ENCODE measurements at places on chromosomes 5 and 9.

- DNase-seq: no peak
Observed at GRCh38 chr5:150175076-150175475, 8.5 kb downstream of the CDX1 start.

DNA sequence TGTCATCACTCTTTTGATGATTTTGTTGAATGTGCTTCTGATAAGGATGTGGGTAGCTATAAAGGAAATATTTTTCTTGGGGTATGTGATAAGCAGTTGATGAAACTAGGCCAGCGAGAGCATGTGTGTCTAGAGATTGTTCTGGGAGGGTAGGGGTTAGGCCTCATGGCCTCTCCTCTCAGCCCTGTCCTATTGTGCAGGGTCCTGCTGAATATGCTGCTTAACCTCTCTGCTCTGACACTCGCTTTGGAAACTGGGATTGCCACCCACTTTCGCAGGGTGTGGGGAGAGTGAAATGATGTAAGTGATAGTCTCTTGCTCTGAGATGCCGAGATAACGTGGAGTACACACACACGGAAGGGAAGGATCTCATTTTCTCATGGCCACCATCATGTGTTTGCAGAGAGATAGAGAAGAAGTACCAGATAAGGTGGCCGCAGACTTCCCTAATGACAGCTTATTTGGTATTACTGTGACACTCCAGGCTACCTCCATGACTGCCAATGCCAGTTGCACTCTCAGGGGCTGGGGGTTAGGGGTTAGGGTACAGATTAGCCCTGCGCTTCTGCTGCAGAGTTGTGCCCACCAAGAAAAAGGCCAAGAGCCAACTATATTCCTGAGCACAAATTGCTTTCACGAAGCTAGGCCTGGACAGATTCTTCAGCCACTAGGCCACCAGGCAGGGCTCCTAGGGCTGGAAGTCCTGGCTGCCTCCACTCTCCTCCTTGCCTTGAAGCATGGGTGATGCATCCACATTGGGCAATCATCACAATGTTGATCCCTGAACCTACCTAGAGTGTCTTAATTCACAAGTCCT is 25.2 kb upstream of the TNFAIP8 start:
- DNase-seq: no peak

GRCh38 chr9:76738402-76738801 is 25.8 kb upstream of the PCA3 start:
- peak; percentile 13 for DNase-seq

GRCh38 chr9:36135741-36136271 is 727 bp upstream of the GLIPR2 start:
- DNase-seq: no peak

DNA sequence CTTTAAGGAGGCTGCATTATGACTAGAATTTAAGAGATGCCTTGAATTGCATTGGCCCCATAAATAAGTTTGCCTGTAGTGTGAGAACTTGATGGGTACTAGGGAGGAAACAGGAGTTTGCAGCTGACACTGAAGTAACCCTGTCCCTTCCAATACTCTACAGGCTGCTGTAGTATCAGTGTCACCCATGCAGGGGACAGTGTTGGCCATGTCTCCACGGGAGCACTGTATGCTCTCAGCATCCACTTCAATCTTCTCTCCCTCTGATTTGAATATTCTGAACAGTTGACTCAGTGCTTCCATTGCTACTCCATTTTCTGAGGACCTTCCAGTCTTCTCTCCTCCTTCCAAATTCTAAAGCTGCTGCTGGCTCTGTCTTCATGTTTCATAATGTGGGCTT is 11.4 kb upstream of the IFNA14 start:
- DNase-seq: no peak

GRCh38 chr9:137080260-137081122 is 3.2 kb downstream of the UAP1L1 start:
- no peak for DNase-seq

DNA sequence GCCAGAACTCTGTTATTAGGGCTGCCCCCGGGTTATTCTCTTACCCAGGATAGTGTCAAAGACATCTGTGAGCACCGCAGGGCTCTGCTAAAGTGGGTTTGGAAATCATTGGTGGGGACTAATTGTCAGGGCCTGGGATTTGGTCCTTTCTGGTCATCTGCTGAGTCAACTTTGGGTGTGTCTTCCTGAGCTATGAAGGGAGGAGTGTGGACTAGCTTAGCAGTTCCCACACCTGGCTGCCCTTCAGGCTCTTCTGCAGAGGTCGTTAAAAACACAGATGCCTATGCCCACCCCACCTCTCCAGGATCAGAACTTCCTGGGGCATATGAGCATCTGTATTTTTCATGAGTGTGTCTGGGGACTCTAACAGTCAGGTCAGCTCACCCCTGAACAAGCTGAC is 352.2 kb downstream of the SLIT3 start:
- no peak for DNase-seq

GRCh38 chr5:90134892-90135291 is 274.7 kb downstream of the CETN3 start:
- no peak for DNase-seq

DNA sequence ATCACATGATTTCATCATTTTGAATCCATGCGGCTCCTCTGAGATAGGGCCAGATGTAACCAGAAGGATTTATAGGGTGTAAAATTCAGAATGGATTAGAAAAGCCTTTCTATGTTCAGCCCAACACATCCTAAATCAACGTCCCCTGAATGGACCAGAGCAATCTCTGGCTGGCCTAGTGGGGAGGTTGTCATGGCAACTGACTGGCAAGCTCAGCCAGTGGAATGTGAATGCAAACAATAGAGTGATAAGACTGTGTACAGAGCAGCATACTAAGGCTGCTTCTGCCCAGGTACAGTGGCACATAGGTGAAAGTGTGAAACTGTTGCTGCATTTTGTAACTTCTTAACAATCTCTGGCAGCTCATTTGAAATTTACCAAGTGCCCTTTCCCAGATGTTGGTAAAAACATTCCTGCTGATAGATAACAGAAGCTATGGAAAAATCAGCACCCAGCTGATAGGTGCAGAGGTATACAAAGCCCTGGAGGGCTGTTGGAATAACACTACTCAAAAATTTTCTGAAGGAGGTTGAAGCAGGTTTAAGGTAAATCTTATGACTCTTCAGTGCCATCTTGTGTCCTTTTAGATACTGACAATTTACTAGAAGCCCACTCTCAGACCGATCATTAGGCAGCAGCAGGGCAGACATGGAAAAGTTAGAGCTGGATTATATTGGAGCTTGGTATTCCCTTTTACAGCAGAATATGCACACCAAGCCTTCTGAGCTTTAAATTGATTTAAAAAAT is 267.2 kb downstream of the RAB3C start:
- peak; percentile 40 for DNase-seq

DNA sequence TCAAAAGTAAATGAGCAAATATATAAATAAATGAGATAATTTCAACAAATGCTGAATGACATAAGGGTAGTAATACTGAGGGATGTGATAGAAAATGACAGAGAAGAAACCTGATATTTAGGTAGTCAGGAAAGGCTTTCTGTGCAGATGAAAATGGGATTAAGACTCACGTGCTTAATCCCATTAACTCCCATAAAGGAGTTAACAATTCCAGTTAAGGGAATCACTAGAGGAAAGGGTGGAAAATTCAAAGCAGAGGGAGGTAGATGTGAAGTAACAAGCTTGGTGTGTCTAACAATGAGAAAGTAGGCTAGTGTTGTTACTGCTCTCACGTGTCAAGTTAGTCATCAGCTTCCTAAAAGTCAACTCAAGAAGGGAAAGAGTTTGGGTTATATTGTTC is 90.5 kb upstream of the TRIM32 start:
- DNase-seq: no peak

DNA sequence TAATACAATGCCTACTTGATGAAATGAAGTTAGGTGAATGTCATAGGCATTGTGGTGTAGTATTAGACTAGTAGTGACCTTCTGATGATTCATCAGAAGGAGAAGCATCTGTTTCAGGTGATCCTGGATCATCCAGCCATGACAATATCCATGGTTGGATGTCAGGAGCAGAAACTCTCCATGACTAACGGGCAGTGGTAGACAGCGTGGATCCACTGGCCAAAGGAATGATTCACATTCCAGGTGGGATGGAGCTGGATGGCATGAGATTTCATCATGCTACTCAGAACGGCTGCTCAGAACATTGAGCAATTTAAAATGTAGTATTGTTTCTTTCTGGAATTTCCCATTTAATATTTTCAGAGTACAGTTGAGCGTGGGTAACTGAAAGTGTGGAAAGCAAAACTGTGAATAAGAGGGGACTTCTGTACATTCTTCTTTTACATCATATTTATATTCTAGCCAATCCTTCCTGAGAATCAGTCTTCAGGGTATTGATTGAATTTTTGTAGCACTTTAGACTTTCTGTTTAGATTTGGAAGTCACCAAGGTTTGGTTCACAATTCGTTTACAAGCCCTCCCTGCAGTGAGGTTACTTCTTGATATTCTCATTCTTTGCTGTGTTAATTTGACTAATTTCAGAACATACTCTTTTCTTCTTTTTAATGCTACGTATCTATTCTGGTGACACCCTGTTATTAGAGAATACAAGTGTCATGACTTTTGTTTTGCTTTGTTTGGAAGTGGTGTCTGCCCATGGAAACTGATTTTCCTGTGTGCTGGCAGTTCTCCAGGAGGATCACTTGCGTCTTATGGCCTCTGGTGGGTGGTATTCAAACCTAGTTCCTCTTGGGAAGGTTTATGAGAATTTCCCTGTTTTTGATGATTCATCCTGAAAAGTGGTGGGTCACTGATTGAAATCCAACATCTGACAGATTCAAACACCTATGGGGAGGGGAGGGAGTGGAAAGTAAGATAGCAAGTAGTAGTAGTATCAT is 12.2 kb upstream of the CLINT1 start:
- DNase-seq: no peak

- peak; percentile 16 for DNase-seq
Observed at GRCh38 chr5:56900858-56901578, 8.4 kb upstream of the SETD9 start.

GRCh38 chr9:114084282-114085073 is 6.4 kb upstream of the AMBP start:
- DNase-seq: no peak

GRCh38 chr9:91589101-91589553 is 165.5 kb upstream of the NFIL3 start:
- DNase-seq: peak; percentile 45

DNA sequence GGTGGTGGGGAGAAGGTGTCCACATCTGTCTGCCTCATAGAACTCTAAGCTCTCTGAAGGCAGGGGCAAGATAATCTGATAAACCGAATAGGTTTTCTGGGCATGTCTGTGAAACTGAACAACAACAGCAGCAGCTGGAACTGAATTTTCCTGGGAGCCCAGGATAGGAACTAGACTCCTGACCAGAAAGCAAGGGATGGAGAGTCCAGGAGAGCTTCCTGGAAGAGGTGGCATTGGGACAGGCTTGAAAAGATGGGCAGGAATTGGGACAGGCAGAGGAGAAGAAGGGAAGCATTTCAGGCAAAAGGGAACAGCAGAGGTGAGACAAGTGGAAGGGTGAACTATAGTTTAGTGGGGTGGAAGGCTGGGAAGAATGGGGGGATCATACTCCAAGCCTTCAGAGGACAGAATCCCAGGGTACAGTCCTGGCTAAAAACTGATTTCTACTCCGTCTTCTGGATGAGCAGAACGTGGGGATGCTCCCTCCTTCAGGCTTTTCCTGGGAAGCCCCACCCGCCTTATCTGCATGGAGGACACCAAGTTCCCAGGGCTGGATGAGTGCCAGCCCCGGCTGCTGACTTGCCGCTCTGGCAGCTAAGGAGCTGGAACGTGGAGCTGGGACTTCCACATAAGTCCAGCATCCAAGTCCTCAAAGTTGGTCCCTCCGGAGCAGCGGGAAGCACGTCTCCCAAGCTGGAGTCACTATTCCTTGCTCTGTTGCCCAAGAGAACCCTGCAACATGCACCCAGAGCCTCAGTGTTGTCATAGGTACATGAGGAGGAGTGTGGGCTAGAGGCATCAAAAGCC is 13.9 kb upstream of the KIF12 start:
- DNase-seq: no peak

- DNase-seq: no peak
Observed at GRCh38 chr9:113475992-113476391, 12.5 kb downstream of the RGS3 start.

GRCh38 chr9:134291452-134291881 is 34.8 kb upstream of the RXRA start:
- no peak for DNase-seq

DNA sequence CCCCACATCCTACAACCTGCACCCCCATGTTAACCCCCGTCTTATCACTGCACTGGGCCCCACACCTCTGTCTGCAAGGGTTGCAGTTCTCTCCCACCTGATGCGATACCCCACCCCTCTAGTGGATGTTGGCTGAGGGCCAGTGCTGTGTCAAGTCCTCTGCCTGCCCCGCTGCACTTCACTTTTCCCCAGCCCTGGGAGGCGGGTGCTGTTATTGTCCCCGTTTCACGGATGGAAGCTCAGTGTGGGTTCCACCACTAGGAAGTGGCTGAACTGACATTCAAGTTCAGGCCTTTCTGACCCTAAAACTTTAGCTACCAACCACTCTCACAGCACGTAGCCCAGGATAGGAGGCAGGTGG is 3.5 kb downstream of the SNCB start:
- no peak for DNase-seq

- no peak for DNase-seq
Observed at GRCh38 chr5:167968837-167969236, 322.6 kb upstream of the WWC1 start.

DNA sequence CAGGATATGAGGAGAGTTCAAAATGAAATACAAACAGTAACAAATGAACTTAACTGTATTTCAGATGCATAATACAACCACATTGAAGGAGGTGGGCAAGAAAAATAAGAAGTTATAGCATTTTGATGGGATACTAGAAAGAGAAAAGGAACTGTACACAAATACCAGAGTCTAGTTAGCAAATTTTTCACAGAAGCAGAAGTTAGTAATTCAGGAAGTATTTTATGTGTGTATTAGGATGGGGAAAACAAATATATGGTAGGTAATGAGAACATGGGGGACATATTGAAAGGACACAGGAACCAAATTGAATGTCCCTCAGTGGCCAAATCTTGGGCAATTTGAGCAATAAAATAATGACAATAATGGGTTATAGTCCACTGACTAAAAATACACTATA is 18.4 kb downstream of the GM2A start:
- no peak for DNase-seq

DNA sequence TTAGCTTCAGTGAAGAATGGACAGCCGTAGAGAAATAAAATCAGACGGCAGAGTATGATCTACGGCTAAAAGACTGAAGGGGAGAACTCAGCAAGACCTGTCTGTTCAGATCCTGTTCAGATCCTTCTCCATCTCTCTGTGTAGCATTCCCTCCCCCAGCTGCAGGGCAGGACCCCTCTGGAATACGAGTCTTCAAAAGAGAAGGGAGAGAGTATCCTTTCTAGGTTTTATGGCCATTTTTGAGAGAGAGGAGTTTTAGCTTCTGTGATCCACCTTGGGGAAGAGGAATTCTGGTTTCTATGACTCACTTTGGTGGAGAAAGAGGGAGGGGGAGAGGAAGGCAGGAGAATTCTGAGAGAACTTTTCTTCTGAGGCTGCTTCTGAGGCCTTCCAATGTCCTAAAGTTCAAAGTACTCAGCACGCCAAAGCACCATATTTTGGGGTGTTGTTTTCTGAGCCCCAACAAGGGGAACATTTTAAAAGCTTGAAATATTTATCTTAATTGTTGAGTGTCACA is 194.4 kb upstream of the TLE4 start:
- DNase-seq: no peak
